ENCODE measurements at places on chromosomes 11 and 22. TPM values are rescaled to one million over a fixed set of nuclear protein-coding genes. Genes with fewer than 3 reads are reported as not detected.

DNA sequence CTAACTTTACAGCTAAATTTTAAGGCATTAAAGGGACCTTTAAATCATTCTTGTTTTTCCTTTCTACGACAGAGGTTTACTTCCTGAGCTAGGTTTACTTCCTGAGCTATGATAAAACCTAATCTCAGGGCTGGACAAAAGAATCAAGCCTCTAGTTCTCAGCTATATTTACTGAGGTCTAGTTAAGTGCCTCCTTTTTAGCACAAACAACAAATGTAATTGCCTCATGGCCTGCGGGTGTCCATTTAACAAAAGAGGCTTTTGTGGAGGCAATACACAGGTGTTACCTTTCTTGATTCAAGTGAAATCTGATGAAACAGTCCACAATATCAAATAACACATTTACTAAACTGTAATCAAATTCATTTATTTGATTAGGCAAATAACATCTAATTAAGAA, 67.3 kb downstream of the IMMP1L start:
- no peak for DNase-seq

GRCh38 chr11:105740164-105740903, 130.5 kb downstream of the GRIA4 start:
- no peak for DNase-seq

- no peak for DNase-seq
Measured at GRCh38 chr11:47847892-47848699, at the start of gene NUP160. Gene NUP160, minus strand, starts transcription at chr11:47848350. Its CDS starts 32 bp downstream, at chr11:47848318.

- no peak for DNase-seq
Measured at GRCh38 chr11:121337740-121338272, 45.2 kb downstream of the SC5D start.

DNA sequence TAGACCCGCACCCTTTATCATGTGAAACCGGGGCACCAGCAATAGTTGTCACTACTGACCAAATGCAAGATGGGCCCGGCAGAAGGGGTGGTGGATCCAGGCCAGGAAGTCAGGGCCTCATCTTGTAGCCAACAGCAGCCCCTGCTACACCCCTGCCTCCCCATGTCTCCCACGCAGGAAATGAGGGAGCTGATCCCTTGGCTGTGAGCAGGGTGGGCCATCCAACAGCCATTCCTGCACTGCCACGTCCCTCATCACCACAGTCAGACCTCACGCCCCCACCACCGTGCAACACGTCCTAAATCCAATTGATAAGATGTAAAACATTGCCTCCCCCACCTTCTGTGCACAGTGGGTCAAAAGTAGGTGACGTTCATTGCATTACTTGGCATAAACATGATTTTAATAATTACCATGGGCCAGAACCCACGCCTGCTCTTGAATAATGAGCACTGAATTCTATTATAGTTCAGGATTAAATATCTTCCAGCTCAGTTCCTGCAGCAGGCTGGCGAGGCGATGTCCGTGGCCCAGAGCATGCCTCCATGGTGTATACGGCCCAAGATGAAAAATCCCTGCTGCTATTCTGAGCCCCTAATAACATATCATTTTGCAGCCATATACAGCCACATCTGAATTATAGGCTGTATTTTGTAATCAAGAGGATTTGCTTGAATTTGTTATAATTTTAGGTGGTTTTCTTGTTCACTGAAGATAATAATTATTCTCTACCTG, 1373.8 kb downstream of the BRD1 start:
- DNase-seq: no peak

DNA sequence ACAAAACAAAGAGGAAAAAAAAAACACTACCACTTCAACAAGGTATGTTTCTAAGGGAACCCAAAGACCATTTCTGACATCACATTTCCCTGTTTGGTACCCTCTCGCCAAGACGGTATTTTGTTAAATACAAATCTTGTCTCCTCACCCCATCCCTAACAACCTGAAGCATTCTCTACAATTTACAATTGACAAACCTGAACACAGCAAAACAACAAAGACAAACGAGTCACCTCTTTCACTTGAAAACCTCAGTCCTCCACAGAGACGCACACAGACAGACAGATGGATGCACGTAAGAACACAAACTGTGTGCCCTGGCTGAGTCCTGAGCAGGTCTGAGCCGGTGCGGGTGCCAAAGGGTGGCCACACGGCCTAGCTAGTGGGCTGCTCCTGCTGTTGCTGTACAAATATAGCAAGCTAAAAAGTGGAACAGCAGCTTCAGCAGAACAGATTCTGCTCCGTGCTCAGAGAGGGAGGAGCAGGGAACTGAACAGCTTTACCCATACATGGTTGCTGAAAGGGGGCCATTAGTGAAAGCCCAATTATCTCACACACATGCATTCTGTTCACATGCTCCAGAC, 28.5 kb downstream of the CELF1 start:
- DNase-seq: no peak

- DNase-seq: no peak
Measured at GRCh38 chr11:4713241-4713640, 8.7 kb downstream of the MMP26 start.

DNA sequence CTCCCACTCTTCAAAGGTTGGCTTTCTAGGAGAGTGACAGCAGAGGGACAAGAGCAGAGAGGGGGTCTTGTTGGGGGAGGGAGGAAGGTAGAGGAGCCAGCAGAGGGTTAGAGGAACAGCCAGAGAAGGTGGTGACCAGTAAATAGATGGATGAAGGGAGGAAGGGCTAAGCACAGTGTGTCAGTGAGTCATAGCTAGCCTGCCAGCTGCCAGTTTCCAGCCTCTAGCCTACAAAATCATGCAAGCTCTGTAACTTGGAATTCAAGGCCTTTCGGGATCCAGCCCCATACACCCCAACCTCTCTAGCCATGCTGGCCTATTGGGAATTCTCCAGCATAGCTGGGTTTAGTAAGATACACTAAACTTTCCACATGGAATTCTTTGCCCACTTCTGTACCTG, 147.4 kb upstream of the TEAD1 start:
- no peak for DNase-seq

The KRTAP5-2 gene
- total RNA-seq: not detected

- no peak for DNase-seq
Measured at GRCh38 chr11:123265951-123266350, 70.9 kb upstream of the CLMP start.

DNA sequence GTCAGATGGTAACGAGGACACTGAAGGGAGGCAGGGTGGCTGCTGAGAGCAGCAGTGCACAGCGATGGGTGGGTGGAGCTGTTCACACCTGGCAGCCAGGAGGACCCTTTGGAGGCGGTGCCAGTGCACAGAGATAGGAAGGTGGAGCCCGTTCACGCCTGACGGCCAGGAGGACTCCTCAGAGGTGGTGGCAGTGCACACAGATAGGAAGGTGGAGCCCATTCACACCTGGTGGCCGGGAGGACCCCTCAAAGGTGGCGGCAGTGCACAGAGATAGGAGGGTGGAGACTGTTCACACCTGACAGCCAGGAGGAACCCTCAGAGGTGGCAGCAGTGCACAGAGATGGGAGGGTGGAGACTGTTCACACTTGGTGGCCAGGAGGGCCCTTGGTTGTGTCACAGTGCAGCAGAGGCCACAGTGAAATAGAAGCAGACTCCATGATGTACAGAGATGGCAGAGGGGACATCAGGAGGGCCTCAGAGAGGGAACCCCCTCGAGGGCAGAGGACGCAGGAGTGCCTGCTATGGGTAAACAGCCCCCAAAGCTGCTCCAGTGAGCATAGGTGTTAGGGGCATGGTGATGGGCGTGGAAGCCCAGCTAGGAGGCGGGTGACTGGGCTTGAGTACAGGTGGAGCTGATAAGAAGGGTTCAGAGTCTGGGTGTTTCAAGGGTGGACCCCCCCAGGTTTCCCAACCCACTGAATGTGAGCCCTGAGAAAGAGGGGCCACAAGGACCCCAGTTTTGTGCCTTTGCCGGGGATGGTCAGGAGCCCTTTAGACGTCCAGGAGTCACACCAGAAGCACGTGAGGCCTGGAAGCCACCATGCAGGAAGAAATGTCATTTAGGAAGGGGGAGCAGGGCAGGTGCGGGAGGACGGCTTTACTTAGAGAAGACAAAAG, 566.7 kb downstream of the BRD1 start:
- DNase-seq: no peak

GRCh38 chr11:60282286-60282685, 1.8 kb downstream of the MS4A4A start:
- DNase-seq: no peak

The AQP11 gene
- 0.58 TPM for total RNA-seq

DNA sequence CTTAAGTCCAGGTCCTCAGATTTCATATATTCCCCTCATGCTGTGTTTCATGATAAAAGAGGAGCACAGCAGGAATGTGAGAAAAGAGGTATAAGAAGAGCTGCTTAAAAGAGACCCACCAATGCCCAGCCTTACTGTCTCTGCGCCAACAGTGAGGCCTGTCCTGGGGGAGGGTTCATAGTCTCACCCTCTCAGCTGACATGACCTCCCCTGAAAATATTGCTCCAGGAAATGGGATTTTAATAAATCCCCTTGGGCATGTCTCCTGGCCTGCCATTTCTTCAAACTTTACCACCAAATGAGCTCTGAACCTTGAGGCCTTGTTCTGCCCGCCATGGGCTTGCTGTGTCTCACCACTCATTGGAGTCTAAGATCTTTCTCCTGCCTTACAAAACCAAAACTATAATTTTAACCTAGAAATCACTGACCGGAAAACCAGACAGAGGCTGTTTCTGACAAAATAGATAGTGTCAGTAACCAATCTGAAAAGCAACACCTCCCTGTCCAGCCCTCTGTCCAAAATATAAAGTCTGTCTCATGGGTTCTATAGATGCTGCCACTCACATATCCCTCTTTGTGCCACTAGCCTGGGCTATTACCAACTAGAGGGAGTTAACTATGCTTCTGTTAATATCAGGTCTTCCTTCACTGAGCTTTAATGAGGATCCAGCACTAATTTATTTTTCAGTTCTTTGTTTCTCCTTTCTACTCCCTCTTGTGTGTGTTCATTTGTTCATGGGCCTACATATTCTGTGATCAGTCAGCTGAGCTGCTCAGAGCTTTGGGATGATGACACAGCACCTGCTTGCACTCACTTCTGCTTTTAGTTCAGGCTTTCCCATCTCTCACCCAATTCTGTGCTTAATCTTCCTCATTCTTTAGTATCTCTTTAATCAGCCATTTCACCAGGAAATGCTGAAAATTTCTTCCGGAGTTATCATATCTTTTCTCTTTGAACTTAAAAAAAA, at the start of gene OR2AG2:
OR2AG2 (minus strand) TSS at position 51 of the 968 bp plus-strand sequence. CDS start 3,019 bp downstream, outside the sequence.
- no peak for DNase-seq

DNA sequence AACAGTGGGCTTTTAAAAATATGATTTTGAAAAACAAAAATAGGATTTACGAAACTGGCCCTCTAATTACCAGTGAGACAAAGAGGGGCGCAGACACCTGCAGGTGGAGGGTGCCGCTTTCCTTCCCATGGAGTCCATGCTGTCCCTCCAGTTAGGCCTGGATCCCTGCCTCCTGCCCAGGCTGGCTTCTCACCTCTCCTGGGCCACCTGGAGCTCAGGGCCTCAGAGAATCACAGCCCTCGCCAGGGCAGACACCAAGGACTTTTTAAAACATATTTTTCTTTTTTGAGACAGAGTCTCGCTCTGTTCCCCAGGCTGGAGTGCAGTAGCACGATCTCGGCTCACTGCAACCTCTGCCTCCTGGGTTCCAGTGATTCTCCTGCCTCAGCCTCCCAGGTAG, 1437.2 kb downstream of the TBC1D22A start:
- no peak for DNase-seq

The RAB3IL1 gene
- 0.12 TPM for total RNA-seq

DNA sequence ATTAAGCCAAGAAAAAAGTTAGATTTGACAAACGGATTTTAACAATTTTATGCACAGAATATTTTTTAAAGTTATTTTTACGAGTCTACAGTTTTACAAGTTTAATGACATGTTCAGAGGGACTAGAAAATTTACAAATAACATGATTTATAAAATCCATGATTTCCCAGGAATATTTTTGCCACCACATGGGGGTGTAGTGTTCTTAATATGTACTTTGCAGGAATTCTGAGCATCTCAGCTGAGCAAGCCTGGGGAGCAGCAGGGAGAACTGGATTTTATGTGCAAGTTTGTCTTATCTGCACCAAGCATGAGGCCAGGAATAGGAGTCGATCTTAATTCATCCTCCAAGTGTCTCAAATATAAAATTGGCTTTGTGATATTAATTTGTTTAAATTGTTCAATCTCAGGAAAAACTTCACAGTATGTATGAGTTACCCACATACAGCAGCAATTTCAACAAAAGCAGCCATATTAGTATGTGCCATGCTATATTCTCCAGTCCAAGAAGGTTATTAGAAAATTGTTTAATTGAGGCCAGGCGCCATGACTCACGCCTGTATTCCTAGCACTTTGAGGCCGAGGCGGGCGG, 826.3 kb downstream of the DLG2 start:
- no peak for DNase-seq

GRCh38 chr11:34792814-34793258, 123.3 kb downstream of the APIP start:
- DNase-seq: no peak

The OR51B5 gene
- not detected for total RNA-seq

DNA sequence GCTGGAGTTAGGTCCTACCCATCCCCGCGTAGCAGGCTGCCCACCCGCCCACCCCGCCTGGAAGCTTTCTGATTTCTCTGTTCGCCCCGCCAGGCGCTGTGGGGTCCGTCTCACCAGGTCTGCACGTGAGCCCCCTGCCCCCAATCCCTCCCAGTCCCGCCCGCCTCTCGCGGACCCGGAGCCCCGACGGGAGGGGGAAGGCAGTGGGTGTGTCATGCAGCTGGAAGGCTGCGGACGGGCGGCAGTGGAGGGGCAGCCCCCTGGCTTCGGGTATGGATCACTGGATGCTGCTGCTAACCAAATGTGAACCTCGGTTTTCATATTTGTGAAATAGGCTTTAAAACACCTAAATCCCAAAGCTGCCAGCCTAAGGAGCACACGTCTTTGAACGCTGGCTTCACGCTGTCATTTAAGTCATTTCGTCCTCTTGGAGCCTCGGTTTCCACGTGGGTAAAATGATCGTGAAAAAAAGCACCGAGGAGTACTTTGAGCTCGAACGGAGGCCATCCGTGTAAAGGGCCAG, 568 bp upstream of the BIK start:
- no peak for DNase-seq

The KDM4D gene
- 1.8 TPM for total RNA-seq

- DNase-seq: no peak
Measured at GRCh38 chr11:122098261-122098980, 17.6 kb downstream of the BLID start.

DNA sequence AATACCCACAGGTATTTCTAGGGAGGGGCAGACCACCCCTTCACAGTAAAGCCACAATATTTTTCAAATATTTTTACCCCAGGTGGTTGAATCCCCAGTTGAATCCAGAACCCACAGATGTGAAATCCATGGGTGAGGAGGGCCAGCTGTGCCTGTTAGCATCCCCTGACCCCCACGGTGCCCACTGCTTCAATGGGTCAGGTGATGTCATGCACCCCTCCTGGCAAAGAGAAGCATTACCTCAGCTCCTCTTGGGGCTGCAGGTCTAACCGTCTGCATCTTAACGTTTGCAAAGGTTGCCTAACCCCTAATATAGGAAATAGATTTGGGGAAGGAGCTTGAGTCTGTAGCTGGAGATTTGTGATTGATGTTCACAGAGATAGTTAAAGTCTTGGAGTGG, 24.7 kb upstream of the IL17RA start:
- DNase-seq: no peak

DNA sequence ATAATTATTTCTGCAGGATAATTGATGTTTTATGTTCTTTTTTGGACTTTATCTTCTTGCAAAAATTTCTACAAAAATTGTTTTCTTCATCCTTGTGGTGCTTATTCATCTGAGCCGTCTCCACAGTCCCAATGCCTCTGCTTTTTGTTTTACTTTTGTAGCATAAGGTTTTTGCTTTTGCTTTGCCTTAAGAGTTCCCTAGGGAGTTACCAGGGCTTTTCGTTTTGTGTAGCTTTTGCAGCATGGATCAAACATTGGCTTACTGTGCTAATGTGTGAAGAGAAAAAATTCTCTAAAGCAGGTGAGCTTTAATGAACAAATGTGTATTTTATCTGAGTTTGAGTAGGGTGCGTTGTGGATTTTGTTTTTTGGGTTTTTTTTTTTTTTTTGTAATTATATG, 11.8 kb downstream of the XBP1 start:
- no peak for DNase-seq
